ENCODE measurements at places on chromosomes 3 and 15.
A peak's percentile ranks its signal among the peaks of the same experiment; 100 is the strongest.

GRCh38 chr3:182904164-182904563, 76.2 kb downstream of the DCUN1D1 start:
- no peak for DNase-seq

- DNase-seq, result no peak
These were observed 6.1 kb upstream of the CMTM6 start for GRCh38 chr3:32508711-32509110.

- DNase-seq, result peak; percentile 64
These were observed 18.8 kb downstream of the PLA2G4F start for GRCh38 chr15:42137461-42138261.

GRCh38 chr3:192260116-192261010, 467.0 kb downstream of the FGF12 start:
- no peak for DNase-seq

- DNase-seq, result peak; percentile 42
These were observed 12.8 kb upstream of the GATA2 start for GRCh38 chr3:128505771-128506170.

DNA sequence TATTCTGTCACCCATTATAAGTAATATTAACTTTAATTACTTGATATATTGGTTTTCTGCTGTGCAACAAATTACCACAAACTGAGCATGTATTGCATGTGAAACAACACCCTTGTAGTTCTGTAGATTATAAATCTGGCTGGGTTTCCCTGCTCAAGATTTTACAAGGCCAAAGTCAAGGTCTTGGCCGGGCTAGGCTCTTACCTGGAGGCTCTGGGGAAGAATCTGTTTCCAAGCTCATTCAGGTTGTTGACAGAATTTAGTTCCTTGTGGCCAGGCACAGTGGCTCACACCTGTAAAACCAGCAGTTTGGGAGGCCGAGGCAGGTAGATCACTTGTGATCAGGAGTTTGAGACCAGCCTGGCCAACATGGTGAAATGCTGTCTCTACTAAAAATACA, 16.3 kb downstream of the TIMMDC1 start:
- no peak for DNase-seq

DNA sequence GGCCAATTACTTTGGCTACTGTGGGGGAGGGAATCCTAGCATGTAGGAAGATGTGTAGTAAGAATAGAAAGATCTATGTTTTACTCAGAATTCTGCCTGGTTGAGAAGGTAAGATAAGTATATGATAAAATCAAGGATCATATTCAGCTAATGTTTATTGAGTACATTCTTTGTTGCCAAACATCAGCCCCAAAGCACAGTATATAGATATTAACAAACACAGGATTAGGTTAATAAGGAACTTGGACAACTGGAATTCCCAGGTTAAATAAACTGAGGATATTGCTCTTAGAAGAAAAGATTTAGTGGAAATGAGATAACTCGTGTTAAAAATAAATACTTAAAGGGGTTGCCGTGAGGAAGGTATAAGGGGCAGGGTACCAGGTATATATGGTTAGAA, 129.6 kb downstream of the FILIP1L start:
- DNase-seq, result no peak

DNA sequence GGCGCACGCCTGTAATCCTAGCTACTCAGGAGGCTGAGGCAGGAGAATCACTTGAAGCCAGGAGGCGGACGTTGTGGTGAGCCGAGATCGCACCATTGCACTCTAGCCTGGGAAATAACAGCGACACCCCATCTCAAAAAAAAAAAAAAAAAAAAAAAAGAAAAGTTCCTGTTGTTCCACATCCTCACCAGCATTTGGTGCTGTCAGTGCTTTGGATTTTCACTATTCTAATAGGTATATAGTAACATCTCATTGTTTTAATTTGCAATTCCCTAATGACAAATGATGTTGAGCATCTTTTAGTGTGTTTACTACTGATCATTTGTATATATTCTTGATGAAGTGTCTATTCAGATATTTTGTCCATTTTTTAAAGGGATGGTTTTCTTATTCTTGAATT, 24.6 kb downstream of the UBR1 start:
- no peak for DNase-seq

DNA sequence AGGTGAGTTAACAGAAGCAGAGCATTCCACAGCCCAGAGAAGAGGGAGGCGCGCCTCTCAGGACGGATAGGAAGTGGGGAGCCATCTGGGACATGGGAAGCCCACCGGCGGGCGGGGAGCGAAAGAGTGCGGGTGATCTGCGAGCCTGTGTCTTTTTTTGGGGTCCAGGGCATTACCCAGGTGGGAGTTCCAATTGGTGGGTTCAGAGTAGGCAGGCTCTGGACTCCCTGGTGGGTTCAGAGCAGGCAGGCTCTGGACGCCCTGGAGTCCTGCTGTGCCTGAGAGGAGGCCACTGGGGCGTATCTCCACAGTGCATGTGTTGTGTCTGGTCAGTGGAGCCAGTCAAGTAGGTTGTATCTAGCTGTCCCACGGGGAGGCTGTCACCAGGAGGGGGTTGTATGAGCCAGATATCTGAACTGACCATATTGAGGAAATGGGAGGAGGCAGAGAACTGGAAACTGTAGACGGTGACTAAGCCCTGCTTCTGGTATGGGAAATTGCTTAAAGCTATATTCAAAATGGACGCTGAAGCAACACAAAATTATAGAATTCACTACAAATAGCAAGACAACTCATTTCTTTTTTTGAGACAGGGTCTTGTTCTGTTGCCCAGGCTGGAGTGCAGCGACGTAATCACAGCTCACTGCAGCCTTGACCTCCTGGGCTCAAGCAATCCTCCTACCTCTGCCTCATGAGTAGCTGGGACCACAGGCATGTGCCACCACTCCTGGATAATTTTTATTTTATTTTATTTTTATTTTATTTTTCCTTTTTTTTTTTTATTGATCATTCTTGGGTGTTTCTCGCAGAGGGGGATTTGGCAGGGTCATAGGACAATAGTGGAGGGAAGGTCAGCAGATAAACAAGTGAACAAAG, 34.5 kb upstream of the CHST2 start:
- peak; percentile 74 for DNase-seq

DNA sequence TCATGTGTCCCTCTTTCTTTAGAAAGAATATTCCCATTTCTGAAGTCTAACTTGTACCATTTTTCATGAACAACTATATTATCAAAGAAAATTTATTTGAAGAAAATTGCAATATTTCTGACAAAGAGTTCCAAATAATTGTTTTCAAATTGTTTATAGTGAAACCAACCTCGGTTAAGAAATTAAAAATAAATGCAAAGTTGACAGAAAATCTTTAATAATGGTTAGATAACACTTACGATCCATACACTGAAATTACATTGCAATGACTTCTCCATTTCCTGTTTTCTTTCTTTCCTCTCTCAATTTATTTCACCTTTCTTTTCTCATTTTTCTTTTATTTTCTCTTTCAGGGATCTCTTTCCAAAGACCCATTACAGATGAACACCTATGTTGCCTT, 125.1 kb downstream of the STAC start:
- DNase-seq, result no peak

DNA sequence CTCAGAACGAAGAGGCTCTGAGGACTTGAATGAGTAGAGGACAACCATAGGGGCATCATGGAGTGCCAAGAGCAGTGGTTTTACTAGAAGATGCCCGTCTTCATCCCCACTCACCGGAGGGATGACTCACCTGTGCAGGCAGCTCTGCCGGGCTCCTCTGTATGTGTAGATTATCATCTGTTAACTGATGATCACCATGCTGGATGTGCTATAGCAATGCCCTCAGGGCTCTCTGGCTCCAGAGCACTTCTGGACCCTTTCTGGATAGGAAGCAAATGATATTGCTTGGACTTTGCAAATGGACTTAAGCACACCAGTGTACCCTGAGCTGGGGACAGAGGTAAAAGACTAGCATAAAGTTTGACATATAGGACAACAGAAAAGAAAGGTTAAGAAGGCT, 10.2 kb upstream of the TGFBR2 start:
- peak; percentile 53 for DNase-seq

DNA sequence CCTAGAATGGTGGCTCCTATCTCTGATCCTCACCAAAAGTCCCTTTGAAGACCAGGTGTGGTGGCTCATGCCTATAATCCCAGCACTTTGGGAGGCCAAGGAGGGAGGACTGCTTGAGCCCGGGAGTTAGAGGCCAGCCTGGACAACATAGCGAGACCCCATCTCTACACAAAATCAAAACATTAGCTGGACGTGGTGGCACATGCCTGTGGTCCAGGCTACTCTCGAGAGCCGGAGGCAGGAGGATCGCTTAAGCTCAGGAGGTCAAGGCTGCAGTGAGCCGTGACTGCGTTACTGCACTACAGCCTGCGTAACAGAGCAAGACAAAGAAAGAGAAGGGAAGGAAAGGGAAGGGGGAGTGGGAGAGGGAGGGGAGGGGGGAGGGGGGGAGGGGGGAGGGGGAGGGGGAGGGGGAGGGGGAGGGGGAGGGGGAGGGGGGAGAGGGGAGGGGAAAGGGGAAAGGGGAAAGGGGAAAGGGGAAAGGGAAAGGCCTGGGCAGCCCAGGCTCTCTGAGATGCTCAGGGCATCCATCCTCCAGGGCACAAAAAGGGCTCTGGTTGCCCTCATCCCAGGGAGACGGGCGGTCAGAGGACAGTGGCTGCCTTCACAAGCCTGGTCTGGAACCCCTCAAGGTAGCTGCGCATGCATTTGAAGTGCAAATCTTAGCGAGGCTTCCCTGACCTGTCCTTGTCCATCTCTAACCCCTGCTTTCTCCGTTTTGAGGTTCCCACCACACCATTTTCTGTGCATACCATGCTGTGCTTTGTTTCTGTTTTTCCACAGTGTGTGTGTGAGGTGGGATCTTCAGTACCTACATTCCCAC, 76.1 kb downstream of the LDHAL6B start:
- DNase-seq, result peak; percentile 24

DNA sequence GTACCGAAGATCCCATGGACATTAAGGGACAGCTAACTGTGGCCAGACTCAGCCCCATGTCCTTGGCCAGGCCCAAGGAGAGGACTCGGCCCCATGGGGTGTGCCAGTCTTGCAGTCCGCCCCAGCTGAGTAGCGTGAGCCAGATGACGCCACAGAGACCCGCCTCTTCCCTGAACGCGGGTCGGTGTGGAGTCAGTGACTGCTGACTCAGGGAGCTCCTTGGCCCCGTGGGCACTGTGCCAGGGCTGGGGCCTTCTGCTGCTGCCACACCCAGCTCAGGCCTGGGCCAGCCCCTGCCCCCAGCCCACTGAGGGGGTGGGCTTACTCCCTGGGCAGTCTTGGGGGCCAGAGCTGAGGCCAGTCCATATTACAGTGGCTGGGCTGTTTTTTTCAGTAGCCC, 52.8 kb downstream of the PLXNA1 start:
- DNase-seq, result peak; percentile 63

DNA sequence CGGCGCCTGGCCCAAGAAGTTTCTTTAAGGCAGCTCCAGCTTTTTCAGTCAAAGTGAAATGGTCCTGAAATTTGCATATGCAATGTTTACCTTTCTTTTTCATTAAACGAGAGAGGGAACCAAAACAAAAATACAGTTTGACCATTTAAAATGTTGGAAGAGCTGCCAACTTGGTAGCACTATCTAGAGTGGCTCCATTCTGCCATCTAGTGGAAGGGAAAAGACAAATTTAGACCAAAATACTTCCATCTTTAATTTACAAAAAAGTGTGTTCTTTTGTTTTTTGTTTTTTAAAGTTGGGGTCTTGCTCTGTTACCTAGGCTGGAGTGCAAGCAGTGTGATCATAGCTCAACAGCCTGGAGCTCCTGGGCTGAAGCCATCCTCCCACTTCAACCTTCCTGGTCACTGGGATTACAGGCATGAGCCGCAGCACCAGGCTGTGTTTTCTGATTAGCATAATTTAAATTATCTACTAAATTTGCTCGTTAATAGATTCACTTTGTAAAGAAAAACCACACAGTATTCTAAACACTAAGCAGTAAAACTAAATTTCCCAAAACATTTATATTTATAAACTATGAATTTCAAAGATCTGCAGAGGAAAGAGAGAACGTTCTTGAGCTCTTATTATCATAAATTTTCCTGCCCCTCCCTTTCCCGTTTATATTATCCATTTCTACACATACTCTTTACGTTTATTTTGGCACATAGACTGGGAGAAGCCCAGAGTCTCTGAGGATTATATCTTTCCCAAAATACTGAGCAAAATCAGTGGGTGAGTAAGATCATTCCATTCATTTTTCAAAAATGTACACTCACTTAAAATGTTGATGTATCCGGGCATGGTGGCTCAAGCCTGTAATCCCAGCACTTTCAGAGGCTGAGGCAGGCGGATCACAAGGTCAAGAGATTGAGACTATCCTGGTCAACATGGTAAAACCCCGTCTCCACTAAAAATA, 15.4 kb upstream of the RFC4 start:
- peak; percentile 73 for DNase-seq

DNA sequence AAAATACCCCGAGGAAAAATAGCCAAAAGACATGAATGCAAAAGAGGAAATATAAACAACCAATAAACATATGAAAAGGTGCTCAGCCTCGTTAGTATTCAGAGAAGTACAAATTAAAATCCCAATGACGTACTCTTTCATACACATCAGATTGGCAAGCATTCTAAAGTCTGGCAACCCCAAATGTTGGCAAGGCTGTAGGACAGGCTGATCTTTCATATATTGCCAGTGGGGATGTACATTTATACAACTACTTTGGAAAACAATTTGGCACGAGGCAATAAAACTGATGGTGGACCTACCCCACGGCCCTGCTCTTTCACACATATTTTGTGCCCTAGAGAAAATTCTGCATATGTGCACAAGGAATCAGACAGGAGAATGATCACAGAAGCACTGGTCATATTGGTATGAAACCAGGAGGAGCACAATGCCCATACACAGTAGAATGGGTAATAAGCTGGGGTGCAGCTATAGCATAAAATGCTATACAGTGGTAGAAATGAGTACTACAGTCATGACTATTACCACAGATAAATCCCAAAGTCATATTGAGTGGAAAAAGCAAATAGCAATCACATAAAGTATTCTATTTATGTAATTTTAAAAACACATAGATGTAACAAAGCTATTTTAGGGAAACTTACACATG, 176.0 kb upstream of the SLC24A5 start:
- no peak for DNase-seq

- DNase-seq, result no peak
These were observed 7.1 kb downstream of the FES start for GRCh38 chr15:90891346-90891949.

DNA sequence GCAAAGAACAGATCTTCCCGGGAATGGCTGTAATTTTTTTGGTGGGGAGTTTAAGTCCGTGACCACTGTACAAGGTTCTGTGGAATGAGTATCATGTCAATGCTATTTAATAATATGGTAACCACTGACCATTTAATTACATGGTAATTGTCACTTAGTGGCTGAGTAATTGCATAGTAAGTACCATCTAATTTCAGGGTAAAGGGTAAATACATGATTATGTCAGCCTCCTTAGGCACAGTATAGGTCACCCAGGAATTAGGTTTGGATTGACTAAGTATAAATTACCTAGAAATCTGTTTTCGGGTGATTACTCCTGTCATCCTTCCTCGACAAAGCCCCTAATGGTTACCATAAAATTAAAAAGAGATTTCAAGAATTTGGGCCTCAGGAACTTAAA, 120.1 kb upstream of the AGBL1 start:
- DNase-seq, result no peak

GRCh38 chr3:152146461-152146860, 122.3 kb upstream of the MBNL1 start:
- no peak for DNase-seq

GRCh38 chr15:56128081-56128480, 115.6 kb downstream of the RFX7 start:
- DNase-seq, result peak; percentile 25

All from M059J (cell line).